Activated CD4-positive, alpha-beta T cell treated with anti-CD3 and anti-CD28 coated beads, Interleukin-2, amount 50 U/mL, for 24 hours (primary cell): ENCODE measurements at places on chromosomes 1 and 21.

DNA sequence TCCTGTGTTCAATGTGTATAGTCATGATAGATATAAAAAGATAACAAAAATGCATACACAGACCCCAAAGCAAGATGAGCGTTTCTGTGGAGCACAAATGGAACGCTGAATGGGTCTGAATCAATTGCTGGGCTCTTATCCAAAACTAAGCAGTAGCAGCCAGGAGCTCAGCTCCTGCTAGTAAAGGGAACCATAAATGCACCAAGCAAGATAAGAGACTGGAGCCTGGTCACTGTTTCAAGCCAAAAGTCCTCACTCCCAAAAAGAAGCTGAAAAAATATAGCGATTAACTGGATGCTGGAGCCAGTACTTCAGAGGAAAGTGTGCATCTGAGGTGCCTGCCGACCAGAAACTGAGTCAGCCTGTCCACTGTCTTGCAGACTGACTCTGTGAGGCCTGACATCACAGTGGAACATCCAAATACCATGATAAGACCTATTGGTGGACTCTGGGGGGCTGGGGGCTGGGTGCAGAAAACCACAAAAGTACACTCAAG lies 68.9 kb downstream of the LRRC8C start:
- DNase-seq, result no peak

- no peak for DNase-seq
These were observed 19.2 kb downstream of the LAMC2 start for GRCh38 chr1:183205196-183205781.

DNA sequence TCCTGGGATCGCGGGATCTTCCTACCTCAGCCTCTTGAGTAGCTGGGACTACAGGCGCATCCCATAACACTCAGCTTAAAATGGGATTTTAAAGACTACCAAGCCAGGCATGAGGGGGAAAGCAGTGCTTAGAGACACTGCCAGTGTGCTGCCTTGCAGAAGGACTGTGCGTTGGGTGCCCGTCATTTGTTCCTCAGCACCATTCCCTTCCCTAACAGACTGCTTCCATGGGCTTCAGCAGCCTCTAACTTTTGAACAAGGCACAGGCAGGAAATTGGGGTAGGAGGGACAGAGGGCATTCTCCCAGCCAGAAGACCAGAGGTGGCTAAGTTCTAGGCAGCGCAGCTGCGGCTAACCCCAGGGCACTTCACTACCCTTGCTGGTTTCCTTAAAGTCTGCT lies 73.9 kb upstream of the USP24 start:
- DNase-seq, result no peak

GRCh38 chr1:3000671-3001470 lies 20.4 kb upstream of the ACTRT2 start:
- DNase-seq, result no peak

- DNase-seq, result no peak
These were observed 119.8 kb downstream of the OSBPL9 start for GRCh38 chr1:51736702-51737101.

- no peak for DNase-seq
These were observed 31.7 kb upstream of the GPR37L1 start for GRCh38 chr1:202090994-202091393.

DNA sequence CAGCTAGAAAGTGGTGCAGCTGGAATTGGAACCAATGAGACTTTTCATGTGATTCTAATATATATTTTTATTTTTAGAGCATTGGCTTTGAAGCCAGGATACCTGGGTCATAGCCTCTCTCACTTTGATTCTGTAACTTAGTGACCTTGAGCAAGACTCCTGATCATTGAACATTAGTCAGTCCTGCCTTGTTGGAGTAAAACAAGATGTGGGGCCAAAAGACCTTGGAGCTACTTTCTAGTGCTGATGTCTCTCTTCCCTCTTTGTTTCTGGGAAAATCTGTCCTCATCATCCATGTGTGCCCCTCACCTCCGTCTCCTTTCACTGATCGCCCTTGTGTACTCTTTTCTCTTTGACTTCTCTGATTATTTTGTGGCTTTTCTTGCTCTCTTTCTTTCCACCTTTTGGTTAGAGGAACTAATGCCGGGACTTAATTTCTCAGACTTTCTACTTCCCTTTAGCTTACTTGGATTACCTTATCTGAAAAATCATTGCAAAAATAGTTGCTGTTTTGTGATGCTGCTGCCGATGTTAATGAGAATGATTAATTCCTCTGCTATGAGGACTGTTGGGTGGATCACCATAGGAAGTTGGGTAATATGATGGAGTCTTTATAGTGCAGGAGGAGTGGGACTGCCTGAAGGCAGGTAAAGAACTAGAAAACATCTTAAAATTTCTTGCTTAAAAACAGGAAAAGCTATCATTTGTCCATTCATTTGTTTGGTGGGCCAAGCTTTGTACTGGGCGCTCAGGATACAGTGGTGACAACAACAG lies 72.0 kb downstream of the NOS1AP start:
- no peak for DNase-seq

DNA sequence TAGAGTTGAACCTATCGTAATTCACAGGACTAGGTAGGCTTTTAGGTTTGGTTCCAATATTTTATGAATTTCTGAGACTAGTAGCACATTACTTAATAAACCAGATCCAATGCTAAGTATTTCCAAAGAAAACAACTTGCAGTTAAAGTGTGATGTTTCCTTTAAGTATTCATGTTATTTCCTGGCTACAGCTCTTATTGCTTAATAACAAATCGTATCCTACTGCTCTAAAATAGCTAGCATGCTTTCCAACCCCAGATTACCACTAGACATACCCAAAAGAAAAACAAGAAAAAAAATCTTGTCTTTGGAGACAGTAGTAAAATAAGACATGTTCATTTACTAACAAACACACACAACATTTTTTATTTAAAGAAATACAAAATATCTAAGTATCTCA lies 898 bp downstream of the KRTAP27-1 start:
- no peak for DNase-seq

DNA sequence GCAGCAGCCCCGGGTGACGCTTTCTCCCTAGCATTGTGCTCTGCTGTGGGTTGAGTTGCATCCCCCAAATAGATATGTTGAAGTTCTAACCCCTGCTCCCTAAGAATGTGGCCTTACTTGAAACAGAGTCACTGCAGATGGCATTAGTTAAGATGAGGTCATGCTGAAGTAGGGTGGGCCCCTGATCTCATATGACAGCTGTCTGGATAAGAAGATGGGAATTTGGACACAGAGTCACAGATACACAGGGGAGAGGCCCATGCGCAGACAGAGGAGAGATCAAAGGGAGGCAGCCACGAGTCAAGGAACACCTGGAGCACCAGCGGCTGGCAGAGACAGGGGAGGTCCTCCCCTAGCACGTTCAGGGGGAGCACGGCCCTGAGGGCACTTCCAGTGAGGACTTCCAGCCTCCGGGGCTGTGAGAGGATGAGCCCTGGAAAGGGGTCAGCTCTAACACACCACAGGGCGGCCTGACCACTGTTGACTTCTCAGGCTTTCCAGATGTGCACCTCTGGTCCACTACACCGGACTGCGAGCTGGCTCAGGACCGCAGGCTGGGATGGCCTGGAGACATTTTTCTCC lies 46.4 kb downstream of the ABCG1 start:
- no peak for DNase-seq

- DNase-seq, result no peak
These were observed 440.4 kb upstream of the ADAMTS5 start for GRCh38 chr21:27407271-27407670.

- DNase-seq, result no peak
These were observed at the start of gene SLAMF7 for GRCh38 chr1:160739098-160739511. TSS of gene SLAMF7 (plus strand) at chr1:160739247. CDS start at chr1:160739302, 55 bp downstream.

DNA sequence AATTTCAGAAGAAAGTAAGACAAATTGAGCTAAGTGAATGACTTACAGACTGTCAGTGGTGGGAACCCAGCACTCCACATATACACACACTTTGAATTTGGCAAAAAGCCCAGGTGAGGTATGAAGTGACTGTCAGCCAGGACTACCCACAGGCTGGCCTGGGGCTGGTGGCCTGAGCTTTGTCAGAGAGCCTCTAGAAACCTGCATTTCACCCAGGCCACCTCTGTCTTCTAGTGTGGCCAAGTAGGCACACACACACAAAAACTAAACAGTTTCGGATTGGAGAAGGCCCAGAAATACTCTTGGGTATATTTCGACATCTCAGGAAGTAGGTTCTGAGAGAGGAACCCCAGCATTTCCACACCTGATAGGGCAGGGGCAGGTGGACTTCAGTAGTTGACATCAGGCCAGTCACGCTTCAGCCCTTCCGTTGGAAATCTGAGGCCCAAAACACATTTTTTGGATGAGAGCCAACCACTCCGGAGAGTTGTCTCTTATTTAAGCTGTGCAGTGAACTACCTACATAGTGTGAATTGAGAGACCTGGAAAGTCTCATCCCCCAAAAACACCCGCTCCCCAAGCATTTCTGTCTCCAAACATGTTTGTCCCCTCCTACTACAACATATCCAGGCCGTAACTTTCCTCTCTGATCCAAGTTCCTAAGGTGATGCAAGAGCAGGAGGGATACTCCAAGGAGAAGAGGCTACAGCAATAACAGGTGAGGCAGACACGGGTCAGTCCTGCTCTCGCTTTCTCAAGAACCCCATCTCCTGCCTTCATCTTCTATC lies 167.2 kb upstream of the PROX1 start:
- DNase-seq, result no peak

GRCh38 chr1:66217021-66217420 lies 316.9 kb upstream of the SGIP1 start:
- no peak for DNase-seq

GRCh38 chr21:38853421-38853919 lies 47.7 kb downstream of the ETS2 start:
- DNase-seq, result no peak

DNA sequence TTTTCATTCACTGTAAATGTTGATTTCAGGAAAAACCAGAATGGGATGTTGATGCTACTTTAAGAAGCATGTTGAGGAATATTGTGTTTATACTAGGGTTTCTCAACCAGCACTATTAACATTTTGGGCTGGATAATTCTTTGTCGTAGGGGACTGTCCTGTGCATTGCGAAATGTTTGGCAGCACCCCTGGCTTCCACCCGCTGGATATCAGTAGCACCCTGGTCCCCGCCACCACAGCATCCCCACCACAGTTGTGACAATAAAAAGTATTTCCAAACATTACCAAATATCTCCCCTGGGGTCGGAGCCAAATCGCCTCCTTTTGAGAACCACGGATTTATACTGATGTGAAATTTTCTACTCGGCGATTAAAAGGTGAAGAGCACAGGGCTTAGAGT lies 41.9 kb downstream of the BTG3 start:
- no peak for DNase-seq

DNA sequence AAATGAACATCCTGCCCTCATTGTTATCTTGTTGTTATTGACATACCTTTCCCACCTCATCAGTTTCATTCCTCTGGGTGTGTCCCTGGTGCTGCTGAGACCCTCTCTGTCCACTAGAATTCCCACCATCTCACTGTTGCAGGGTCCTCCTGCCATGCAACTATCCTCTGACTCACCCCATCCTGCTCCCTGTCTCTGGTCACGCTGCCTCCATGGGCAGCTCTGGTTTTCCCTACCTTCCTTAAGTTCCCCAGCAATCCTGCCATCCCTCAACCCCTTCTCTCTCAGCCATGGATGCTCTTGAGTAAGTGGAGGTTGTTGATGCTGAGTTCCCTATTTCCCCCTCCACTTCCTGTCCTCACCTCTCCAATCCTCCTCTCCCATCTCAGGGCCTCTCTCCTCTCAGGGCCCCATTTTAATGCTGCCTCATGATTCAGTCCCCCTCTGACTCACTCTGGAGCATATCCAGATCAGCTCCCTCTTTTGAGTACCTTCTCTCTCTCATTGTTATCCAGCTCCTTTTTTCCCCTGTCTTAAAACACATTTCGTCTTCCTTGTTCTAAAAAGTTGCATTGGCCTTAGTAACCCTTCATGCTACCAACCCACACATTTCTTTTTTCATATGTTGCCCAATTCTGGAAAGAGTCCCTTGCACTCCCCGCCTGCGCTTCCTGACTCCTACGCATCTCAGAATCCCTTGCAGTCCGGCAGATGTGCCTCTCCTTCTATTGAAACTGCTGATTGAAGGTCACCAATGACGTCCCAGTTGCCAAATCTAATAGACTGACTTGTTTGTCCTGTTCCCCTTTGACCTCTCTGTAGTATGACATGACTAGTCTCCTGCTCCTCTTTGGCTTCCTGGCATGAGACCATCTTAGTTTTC lies 92.0 kb downstream of the CNIH3 start:
- no peak for DNase-seq

DNA sequence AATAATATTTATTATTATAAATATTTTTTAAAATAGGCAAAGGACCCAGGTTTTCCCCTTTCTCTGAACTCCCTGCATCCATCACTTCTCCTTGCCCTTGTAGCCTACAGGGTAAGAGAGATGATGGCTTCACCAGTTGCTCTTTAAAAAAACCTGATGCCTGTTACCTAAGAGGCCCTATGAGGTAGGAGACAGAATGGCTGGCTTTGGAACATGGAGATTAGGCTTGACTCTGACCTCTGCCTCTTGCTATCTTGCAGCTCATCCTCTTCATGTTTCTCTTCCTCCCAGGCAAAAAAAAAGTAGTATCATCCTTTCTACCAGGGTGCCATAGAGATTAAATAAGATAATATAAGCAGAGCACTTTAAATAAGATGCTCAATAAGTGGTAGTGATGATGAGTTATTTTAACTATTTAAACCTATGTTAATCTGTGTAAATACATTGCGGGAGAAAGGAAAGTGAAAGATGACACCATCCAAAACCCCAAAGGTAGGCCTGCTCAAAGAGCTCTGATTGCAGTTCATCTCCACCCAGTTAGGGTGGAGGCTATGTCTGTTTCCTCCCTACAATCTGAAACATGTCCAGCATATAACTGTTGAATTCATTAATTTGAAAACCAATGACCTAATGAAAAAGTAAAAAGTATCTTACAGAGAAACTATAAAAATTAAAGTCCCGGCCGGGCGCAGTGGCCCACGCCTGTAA lies 51.8 kb downstream of the RGS2 start:
- DNase-seq, result no peak

DNA sequence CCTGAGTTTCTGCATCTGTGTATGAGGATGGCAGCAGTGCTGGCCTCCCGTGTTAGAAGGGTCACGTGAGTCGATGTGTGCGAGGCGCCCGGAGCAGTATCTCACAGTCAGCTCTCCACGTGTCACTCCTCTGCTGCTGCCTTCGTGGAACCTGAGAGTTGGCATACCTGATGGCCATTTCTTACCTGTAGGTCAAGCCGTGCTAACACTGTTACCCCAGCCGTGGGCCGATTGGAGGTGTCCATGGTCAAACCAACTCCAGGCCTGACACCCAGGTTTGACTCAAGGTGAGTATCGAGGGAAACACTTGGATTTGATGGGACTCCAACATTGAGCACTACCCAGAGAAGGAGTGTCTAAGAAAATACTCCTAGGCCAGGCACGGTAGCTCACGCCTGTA lies 10.7 kb downstream of the CDCA8 start:
- DNase-seq, result no peak

GRCh38 chr21:24147674-24148073 lies 1459.6 kb downstream of the MRPL39 start:
- DNase-seq, result no peak

- DNase-seq, result no peak
These were observed 415 bp upstream of the LAD1 start for GRCh38 chr1:201399352-201400126.

GRCh38 chr1:229129301-229130027 lies 141.4 kb upstream of the RAB4A start:
- no peak for DNase-seq

GRCh38 chr1:218345673-218346390 lies 696 bp downstream of the TGFB2 start:
- DNase-seq, result no peak
